Vagina (tissue), 2 donors: ENCODE measurements at places on chromosomes 16 and 17.

- no peaks in the 10 kb centered on the region for H3K36me3 ChIP-seq
- H3K27ac ChIP-seq = no peak overlapping the region
- peaks cover 6% of the 10 kb centered on the region for H3K4me1 ChIP-seq
- H3K27me3 ChIP-seq = no peaks in the 10 kb centered on the region
- no peak overlapping the region for H3K4me3 ChIP-seq
- no peak for DNase-seq
Measured at GRCh38 chr16:87598431-87598830, 3.9 kb upstream of the JPH3 start.

- no peaks in the 10 kb centered on the region for H3K4me1 ChIP-seq
- DNase-seq = no peak
- no peak overlapping the region for H3K27ac ChIP-seq
- no peaks in the 10 kb centered on the region for H3K36me3 ChIP-seq
- H3K27me3 ChIP-seq = no peaks in the 10 kb centered on the region
Measured at GRCh38 chr16:86968866-86969265, 348.3 kb downstream of the C16orf95 start.

DNA sequence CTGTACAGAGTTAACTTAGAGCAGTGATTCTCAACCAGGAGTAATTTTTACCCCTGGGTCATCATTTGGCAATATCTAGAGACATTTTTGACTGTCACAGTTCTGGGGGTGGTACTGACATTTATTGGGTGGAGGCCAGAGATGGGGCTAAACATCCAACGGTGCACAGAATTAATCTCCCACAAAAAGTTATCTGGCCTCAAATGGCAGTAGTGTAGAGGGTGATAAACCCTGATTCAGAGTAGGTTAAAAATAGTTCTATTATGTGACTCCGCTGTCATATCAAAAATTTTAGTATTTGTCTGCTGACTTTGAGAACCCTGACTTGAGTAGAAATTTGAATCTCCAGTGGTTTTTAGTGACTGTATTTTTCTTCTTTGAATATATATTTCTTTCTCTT is 19.1 kb downstream of the VPS35L start:
- no peak overlapping the region for H3K4me3 ChIP-seq
- no peak overlapping the region for H3K27ac ChIP-seq
- peaks cover 84% of the 10 kb centered on the region for H3K36me3 ChIP-seq
- no peaks in the 10 kb centered on the region for H3K4me1 ChIP-seq

GRCh38 chr16:7614021-7614795 is 281.6 kb downstream of the RBFOX1 start:
- H3K4me1 ChIP-seq = no peaks in the 10 kb centered on the region
- H3K27me3 ChIP-seq = no peaks in the 10 kb centered on the region
- H3K4me3 ChIP-seq = no peak overlapping the region

- H3K4me1 ChIP-seq = peaks cover 29% of the 10 kb centered on the region
- H3K4me3 ChIP-seq = no peak overlapping the region
- H3K27me3 ChIP-seq = no peaks in the 10 kb centered on the region
- H3K27ac ChIP-seq = no peak overlapping the region
- DNase-seq = no peak
Measured at GRCh38 chr17:77184474-77184873, 43.7 kb downstream of the SEC14L1 start.

DNA sequence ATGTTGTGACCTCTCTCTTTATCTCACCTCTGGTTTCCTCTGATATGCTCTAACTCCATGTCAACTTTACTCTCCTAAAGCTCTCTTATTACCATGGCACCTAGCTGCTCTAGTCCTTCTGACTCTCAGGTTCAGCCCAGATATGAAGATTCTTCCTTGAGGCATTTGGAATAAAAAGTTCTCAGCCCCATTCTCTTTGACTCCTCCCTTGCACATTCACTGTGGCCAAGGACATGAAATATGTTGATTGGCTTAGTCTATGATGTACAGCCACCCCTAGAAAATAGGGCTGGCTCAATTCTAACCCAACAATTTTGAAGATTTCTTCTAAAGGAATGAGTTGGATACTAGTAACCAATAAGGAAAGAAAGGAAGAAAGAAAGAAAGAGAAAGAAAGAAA is 20.8 kb upstream of the GAS7 start:
- no peak overlapping the region for H3K27ac ChIP-seq
- H3K36me3 ChIP-seq = no peaks in the 10 kb centered on the region
- DNase-seq = no peak
- no peaks in the 10 kb centered on the region for H3K27me3 ChIP-seq
- H3K4me3 ChIP-seq = no peak overlapping the region
